ENCODE measurements at places on chromosomes 3 and 15.

DNA sequence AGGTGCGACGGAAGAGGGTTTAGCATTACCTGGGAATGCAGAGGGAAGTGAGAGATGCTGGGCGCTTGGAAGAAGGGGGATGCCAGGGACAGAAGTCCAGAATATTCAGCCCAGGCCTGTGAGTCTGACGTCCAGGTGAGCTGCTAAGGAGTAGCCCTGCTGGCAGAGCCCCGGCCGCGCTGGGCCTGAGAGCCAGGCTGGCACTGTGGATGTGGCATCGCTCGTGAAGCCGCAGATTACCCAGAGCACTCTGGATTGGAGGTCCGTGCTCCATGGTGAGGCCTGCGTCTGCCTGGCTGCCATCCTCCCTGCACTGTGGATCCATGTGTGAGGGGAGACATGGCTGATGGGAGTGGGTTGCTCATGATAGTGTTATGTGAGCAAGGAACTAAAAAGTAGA is 14.5 kb downstream of the MAN2A2 start:
- no peak for DNase-seq

- DNase-seq, result no peak
Observed at GRCh38 chr15:80174017-80174746, 21.4 kb downstream of the FAH start.

DNA sequence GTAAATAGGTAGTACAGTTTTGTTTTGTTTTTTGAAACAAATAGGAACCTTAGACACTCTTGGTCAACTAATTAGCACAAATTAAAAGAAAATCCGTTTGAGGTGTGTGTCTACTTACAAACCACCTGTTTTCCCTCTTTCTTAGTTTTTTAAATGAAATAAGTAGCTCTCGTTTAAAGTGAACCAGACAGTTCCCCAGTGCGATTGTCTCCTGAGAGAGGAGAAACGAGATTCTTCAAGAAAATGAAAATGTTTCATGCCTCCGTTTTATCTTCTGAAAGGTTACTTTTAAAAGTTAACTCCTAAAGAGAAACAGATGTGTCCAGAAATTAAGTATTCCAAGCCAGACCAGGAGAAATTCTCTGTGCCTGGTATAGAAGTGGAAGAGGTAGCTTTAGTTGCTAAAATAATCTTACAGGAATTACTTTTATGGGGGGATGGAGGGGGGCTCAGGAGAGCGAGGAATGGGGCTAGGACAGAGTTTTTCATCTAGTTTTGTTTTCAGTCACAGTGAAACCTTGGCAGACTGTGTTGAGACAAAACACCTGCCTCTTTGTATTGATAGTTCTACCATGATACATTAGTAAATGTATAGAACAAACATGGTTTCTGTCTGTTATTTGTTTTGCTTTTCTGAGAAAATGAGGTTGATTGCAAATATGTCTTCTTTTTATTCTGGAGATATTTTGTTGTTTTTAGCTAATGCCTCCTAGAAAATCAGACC is 155.1 kb upstream of the CNTN4 start:
- DNase-seq, result no peak

DNA sequence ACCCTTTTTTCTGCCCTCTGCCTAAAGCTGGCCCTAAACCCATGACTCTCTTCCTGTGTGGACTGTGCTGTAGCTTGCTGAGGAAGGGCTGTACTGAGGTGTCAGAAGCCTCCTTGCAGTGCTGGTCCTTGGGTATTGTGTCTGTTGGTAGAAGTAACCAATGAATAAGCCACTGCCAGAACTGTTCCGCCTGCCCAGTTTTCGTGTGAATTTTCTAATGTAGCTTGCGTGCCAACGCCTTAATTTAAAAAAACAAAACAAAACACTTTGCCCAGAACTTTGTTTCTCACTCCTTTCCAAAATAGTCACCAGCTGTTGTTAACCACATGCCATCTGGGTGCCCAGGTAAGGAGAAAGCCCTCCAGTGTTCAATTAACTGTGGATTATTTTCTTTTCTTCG is 101.9 kb downstream of the KLHL25 start:
- no peak for DNase-seq

DNA sequence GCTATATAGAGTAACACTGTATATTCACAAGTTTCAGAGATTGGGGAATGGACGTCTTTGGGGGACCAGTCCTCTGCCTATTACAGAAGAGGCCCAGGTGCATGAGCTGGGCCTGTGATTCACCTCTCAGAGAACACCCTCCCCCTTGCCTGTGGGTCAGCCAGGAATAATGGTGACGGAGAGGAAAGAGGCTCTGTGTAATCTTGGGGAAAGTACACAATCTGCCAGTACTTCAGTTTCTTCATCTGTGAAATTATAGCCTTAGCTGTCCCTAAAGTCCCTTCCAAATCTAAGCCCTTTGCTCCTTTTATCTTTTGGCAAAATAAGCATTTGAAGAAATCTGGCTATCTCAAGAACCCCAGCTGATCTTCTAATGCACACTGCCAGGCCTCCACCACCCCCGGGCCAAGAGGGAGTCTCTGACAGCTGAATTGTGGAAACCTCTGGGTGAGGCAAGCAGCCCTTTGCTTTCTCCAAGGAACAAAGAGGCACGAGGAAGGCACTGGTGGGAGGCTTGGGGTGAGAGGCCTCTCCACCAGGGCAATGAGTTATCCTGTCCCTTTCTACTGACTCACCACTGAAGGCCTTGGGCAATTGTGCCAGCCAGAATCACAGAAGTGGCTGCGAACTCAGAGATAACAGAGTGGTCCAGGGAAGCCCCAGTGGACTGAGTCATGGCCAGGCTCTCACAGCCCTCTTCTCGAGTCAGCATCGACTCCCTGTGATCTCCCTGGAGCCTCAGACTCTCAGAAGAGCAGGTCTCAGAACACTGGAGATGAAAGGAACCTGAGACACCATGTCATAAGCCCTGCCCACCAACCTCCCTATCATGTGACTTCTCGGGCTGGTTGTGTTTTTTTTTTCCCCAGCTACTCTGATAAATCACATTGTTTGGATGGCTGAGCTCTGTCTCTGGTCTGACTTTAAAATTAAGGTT is 31.8 kb downstream of the CCNL1 start:
- peak; percentile 16 for DNase-seq

DNA sequence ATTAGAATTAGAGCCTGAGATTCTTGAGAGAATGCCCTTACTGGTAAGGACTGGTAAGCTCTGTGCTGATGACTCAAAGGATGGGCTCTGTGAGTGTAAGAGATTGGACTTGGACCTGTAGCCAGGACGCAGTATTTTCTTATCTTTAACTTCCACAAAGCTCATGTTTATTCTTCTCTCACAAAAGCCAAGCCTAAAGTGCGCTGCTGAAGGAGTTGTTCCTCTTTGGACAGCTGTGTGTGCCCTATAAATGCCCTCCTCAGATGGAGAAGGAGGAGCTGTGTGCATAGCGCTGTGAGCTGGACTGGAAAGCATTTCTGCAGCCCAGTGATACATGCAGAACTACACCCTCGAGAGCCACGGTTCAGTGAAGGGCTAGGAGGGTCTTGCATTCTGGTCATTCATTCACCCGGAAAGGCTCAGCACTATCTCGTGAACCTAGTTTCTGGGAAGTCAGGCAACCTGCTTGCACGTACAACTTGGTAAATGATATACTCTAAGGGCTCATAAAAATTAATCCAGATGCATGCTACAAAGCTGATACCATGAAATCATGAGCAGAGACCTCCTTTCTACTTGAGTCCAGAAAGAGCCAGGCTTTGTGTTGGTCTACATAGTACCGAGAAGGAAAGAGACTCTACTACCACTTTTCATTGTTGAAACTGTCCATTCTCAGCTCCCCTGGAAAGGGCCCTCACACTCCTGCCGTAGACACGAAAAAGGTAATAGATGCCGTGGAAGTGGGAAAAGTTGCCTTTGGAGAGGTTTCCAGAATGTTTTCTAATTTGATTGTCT is 103.0 kb upstream of the TBL1XR1 start:
- no peak for DNase-seq

GRCh38 chr3:56775445-56775837 is 26.3 kb downstream of the ARHGEF3 start:
- DNase-seq, result no peak

- no peak for DNase-seq
Observed at GRCh38 chr3:23915537-23916108, 1.2 kb downstream of the NKIRAS1 start.

- DNase-seq, result no peak
Observed at GRCh38 chr3:152317956-152318355, 49.2 kb downstream of the MBNL1 start.

DNA sequence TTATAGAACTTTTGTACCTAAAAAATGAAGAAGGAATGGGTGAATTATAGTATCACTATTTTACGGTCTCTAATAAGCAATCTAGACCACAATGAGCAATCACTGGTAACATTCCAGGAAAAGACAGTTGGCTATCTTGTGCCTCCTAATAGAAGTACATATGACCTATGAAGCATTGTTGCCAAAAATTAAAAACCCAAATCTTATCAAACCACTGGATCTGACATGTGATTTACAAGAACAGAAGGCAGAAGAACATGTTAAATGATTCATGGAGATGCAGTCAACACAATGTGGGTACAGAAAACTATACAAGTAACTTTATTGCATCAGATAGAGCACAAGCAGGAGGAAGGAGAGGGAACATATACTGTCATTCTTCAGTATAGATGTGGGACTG is 14.5 kb upstream of the HYKK start:
- DNase-seq, result no peak

GRCh38 chr15:97706059-97706458 is 254.4 kb upstream of the ARRDC4 start:
- no peak for DNase-seq

Measured in stimulated activated CD4-positive, alpha-beta T cell treated with anti-CD3 and anti-CD28 coated beads, Interleukin-15, amount 100 ng/mL, for 1 hour (primary cell).